ENCODE measurements at places on chromosomes 3 and 15.
A peak's percentile ranks its signal among the peaks of the same experiment; 100 is the strongest.

DNA sequence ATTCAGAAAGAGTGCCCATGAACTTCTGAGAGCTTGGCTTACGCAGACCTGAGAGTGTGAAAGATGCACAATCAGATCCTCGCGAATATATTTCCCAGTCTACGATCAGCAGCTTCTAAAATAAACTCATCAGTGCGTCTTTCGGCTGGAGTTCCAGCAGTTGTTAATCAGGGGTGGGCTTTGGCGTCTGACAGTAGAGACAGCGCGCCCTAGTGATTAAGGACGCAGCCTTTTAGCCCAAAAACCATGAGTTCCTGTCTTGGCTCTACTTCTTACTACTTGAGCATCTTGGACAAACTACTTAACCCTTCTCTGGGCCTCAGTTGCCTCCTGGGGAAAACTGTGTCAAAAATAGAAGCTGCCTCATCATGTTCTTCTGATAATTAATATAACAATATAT, 15.8 kb upstream of the ARRDC4 start:
- DNase-seq, result no peak

DNA sequence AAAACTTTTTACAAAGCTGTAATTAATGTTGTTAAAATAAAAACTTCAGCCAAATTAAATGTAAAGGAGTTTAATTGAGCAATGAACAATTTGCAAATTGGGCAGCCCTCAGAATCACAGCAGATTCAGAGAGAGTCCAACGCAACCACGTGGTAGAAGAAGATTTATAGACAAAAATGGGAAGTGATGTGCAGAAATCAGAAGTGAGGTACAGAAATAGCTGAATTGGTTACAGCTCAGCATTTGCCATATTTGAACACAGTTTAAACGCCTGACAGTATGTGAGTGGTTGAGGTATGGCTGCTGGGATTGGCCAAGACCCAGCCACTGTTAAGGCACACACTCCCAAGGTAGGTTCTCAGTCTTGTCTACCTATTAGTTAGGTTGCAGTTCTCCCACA, 14.4 kb upstream of the PLA2G4D start:
- no peak for DNase-seq

- DNase-seq, result no peak
Measured at GRCh38 chr3:195113536-195114425, 157.2 kb downstream of the XXYLT1 start.

GRCh38 chr3:15602146-15602536, 596 bp downstream of the BTD start:
- no peak for DNase-seq

GRCh38 chr3:100254168-100254777, 6.5 kb upstream of the TBC1D23 start:
- DNase-seq, result peak; percentile 60

Data from hematopoietic multipotent progenitor cell treated with erythropoietin and hydrocortisone succinate and interleukin-3 and kit ligand, for 17 days (in vitro differentiated cells).